Amygdala (tissue), 56 donors: ENCODE measurements at places on chromosomes 3 and 15.

- DNase-seq = no peak
These were observed 28.6 kb downstream of the COL6A5 start for GRCh38 chr3:130374033-130374432.

GRCh38 chr3:152309535-152310307 lies 41.0 kb downstream of the MBNL1 start:
- DNase-seq = no peak

- DNase-seq = no peak
These were observed 5.0 kb downstream of the MASP1 start for GRCh38 chr3:187286467-187287059.

DNA sequence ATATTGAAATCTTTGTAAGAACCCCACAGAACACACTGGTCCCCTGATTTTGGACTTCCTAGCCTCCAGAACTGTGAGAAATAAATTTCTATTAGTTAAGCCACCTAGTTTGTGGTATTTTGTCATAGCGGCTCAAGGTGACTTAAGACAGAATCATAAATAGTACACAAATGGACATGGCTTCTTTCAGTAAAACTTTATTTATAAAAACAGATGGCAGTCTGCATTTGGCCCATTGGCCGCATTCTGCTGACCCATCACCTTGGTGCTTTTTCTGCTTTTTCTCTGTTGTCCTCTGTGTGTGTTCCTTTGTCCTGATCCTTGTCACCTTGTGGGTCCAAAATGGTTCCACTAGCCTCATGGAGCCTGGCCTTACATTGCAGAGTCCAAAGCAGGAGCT lies 363.6 kb downstream of the PTPRG start:
- no peak for DNase-seq

DNA sequence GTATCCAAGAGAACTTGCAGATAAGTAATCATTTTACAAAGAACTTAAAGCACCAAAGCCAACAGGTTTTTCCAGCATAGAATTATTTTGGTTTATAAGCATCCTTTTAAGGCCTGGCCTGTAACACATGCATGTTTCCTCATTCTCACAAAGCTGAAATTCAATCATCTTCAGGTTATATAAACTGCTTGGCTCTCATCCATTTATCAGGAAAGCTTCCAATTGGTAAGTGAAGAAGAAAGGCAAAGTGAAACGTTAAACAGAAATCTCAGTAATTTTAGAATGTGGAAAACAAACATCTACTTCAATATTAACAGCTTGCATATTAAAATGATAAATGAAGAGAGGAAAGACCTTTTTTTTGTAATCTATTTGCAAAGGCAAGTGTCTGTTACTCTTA lies 1.6 kb downstream of the SERP1 start:
- no peak for DNase-seq

DNA sequence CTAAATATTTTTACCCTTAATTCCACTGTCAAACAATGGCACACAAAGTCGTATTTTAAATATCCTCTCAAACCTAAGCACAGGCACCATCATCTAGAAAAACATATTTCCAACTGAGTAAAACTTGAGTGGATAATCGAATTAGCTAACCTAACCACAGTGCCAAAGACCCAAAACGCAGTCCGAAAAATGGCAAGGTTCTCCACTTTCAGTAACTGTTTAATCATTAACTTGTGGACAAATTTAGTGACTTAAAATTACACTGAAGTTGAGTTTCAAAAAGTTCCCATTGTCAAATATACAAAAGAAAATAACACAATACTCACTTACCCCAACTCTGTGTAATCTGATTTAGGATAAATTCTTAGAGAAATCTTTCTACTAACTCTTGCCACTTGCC lies 10.0 kb downstream of the CNBP start:
- no peak for DNase-seq

DNA sequence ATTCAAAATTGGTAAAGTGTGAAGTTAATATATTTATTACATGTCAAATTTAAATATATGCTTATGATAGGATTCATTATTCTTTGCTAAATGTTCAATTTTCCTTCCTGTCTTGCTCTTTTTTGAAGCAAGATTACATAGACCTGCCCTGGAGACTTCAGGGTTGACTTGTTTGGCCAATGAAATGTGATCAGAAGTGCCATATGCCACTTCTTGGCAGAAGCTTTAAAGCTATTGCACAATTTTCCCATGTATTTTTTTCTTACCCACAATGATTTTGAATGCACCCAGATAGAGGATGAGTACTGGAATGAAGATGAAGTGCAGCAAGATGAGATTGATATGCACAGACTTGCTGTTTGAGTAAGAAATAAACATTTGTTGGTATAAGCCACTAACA lies 406.3 kb upstream of the BCHE start:
- DNase-seq = no peak
